ENCODE measurements at places on chromosomes 5 and 9.

- no peak for DNase-seq
Measured at GRCh38 chr5:116315531-116315930, 230.7 kb downstream of the COMMD10 start.

- DNase-seq = no peak
Measured at GRCh38 chr9:134390537-134390936, 64.3 kb downstream of the RXRA start.

- DNase-seq = no peak
Measured at GRCh38 chr9:33111631-33112030, 35.2 kb upstream of the SMU1 start.

- DNase-seq = no peak
Measured at GRCh38 chr5:120841830-120842229, 377.7 kb downstream of the PRR16 start.

- DNase-seq = no peak
Measured at GRCh38 chr5:178417391-178417811, 172.8 kb downstream of the COL23A1 start.

GRCh38 chr9:23934291-23934906 lies 108.4 kb upstream of the ELAVL2 start:
- no peak for DNase-seq

- DNase-seq = no peak
Measured at GRCh38 chr9:71671289-71671688, 97.0 kb downstream of the CEMIP2 start.

DNA sequence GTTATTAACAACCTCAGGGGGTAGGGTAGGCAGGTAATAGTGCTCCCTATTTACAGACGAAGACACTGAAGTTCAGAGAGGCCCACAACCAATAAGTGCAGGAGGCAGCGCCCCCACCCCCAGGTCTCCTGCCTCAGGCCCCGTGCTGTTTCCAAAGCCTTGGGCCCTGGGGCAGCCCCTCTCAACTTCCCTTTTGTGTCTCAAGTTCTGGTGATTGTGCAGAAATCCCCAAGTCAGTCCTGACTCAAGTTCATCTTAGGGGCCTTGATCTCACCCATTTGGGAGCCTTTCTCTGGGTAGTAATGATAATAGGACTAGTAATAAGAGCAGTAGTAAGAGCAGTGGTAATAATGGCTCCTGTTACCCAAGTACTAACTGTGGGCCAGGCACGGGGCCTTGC lies 35.5 kb upstream of the ASS1 start:
- DNase-seq = no peak

DNA sequence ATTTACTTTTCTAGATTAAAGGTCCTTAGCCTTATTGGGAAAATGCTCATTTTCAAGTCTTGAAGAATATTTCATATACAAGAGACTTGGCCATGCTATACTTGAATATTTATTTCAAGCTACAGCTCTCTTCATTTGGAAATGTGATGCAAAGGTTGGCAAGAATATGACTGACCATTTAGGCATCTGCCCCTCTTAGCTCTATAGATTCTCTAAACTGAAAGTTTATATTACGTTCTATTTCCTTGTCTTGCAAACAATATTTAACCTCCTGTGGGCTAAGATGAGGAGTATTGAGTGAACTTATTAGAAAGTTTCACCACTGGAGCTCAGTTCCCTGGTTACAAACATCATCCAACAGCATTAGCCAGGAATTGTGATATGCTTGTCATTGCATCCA lies 593.1 kb downstream of the MAT2B start:
- DNase-seq = no peak

- peak; percentile 74 for DNase-seq
Measured at GRCh38 chr9:107283623-107284616, 841 bp downstream of the RAD23B start.
